Occipital lobe (tissue), 3 donors: ENCODE measurements at places on chromosomes 1 and 21. TPM values are rescaled to one million over a fixed set of nuclear protein-coding genes. Genes with fewer than 3 reads are reported as not detected.

DNA sequence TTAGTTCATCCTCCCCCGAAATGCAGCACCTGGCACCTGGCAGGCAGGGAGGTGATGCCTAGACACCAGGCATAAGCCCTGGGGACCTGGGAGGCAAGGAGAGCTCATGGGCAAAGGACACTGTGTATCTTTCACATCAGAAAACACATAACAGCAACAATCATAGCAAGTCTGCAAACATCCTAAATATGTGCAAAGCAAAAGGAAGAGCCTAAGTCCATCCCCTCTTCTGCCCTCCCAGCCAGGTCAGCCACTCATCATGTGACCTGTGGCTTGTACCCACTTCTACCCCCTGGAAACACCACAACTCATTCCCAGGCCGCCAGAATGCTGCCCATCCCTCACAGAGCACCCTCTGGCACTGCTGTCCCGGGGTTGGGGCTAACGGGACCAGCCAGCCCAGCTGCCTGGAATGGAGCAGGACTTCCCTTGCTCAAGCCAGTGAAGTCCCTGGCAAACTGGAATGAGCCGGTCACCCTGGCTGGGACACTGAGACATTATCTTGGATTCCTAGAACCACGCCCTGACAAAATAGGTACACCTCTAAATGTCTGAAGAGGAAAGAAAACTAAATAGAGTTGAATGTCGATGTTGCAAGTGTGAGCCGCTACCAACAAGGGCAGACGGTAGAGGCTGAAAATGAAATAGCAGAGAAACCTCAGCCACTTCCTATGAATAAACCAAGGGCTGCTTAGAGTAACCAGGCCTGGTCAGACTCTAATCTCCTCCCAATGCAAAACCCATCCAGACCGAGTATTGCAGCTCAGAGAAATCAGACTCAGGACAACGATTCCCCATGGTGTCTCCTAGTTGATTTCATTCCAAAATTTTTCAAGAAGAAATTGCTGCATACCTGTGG, 29.4 kb downstream of the TMPRSS2 start:
- DNase-seq = no peak

- no peak for DNase-seq
Observed at GRCh38 chr1:180536821-180537372, 21.9 kb upstream of the OVAAL start.

DNA sequence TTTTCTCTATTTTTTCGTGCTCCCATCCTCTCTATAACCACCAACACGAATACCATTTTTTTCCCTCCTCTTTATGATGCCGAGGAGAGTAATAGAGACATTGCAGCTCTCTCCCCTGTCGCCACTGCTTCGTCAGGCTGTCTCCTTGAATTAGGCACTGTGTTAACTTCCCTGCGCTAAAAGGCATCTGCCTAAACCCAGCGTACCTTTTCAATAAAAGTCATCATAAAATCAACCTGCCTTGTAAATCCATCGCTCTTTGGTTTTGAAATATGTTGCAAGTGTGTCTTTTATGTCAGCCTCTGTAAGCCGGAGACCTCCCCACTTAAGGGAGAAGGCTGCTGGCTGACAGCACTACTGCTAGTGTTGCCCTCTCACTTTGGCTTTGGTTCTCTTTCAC, 8.7 kb downstream of the RNF220 start:
- no peak for DNase-seq

DNA sequence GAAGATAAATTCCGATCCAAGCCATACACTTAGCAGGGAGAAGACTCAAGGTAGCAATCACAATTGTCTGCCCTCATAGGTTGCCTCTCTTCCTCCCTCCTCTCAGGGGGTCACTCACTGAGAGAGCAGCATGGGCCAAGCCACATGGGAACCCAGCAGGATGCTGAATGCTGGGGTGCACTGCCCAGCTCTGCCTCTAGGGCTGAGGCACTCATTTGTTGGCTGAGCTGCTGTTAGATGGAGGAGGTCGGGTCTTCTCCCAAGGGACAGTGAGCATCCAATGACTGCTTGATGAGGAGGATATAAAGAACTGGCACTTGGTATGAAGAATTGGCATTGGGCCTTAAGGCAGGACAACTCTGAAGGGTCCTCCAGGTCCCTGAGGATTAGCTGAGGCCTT, 418.8 kb downstream of the SIPA1L2 start:
- no peak for DNase-seq

DNA sequence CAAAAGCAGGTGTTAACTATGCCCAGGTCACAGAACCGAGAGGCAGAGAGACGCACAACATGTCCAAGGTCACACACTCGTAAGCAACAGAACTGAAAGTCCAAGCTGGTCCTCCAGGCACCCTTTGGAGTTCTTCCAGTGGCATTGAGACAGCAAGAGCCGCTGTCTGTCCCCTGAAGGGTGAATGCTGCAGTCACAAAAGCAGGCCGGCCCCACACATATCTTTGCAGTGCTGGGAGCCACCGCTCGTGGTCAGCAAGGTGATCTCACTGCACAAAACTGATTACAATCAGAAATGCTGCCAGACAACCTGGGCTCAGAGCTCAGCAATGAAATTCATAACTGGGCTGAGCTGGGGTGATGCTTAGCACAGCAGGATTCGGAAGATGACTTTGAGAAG, 47.4 kb upstream of the RAB4A start:
- DNase-seq = no peak

DNA sequence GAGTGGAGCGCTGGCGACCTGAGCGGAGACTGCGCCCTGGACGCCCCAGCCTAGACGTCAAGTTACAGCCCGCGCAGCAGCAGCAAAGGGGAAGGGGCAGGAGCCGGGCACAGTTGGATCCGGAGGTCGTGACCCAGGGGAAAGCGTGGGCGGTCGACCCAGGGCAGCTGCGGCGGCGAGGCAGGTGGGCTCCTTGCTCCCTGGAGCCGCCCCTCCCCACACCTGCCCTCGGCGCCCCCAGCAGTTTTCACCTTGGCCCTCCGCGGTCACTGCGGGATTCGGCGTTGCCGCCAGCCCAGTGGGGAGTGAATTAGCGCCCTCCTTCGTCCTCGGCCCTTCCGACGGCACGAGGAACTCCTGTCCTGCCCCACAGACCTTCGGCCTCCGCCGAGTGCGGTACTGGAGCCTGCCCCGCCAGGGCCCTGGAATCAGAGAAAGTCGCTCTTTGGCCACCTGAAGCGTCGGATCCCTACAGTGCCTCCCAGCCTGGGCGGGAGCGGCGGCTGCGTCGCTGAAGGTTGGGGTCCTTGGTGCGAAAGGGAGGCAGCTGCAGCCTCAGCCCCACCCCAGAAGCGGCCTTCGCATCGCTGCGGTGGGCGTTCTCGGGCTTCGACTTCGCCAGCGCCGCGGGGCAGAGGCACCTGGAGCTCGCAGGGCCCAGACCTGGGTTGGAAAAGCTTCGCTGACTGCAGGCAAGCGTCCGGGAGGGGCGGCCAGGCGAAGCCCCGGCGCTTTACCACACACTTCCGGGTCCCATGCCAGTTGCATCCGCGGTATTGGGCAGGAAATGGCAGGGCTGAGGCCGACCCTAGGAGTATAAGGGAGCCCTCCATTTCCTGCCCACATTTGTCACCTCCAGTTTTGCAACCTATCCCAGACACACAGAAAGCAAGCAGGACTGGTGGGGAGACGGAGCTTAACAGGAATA, 4.2 kb downstream of the TFAP2E start:
- DNase-seq = no peak

GRCh38 chr21:36209626-36210171, 53.1 kb downstream of the DOP1B start:
- peak; percentile 16 for DNase-seq

DNA sequence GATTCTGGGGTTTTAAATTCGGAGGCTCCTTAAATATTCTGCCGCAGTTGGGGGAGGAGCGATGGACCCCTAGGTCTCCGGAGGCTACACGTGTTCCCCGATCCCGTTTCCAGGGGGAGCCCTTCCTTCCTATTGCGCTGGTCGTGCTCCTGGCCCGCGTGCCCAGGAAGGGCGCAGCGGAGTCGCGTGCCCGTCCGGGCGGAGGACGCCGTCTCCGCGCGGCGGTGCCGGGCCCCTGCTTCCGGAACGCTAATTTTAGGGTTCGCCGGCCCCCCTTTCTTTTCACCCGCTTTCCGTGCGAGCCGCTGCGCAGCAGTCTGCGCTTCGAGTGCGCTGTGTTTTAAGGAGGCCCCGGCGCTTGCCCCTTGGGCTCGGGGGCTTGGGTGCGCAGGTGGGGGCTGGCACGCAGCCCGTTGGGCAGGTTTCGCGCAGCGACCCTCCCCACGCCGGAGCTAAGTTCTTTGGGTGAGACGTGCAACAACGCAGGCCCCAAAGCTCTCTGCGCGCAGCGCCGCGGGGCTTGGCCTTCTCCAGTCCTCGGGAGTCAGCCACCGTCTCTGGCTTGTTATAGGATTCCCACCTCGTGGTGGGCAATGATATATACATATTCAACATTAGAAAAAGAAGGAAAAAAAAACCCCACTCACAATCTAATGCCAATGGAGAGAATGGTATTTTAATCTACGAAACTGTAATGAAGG, 43.5 kb upstream of the DNAJC6 start:
- peak; percentile 43 for DNase-seq

DNA sequence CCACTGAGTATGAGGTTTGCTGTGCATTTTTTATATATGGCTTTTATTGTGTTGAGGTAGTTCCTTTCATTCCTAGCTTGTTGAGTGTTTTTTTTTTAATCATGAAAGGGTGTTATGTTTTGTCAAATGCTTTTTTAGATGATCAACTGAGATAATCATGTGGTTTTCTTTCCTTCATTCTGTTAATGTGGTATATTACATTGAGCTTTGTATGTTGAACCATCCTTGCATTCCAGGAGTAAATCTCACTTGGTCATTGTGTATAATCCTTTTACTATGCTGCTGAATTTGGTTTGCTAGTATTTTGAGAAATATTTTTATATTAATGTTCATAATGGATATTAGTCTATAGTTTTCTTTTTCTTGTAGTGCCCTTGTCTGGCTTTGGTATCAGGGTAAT, 11.1 kb upstream of the ZBTB40 start:
- DNase-seq = no peak

DNA sequence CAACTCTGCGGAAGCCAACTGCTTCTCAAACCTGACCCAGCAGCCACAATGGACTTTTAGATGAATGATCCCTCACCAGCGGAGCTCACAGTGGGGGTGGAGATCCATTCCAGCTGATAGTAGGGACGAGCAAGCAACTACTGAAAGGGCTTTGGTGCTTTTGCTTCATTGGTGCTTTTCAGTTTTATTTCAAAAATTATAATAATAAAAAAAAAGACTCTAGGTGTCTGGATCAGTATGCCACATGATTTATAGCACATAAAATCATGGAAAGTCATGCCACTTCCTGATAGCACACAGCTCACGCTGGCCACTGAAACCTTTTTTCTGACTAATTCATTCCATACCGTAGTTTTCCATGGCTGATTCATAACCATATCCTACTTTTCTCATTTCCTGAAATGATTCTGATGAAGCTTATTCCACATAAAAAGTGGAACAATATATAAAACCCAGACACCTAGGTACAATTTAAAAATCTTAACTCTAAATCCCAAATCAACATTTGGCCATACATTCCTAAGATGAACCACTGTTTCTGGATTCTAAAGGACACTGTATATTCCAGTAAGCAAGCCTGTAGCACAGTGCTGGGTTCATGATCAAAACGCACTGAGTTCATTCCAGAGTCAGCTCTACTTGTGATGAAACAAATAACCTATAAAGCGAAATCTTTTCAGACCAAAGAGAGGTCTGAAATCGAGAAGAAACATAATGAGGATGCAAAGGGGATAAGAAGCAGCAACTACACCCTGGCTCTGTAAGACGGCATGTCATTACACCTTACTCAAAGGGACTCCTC, 41.3 kb upstream of the KCNE1 start:
- DNase-seq = no peak

GRCh38 chr1:63753591-63753990, 20.2 kb upstream of the ROR1 start:
- DNase-seq = no peak

- DNase-seq = no peak
Observed at GRCh38 chr21:45104560-45104959, 30.2 kb downstream of the ADARB1 start.

DNA sequence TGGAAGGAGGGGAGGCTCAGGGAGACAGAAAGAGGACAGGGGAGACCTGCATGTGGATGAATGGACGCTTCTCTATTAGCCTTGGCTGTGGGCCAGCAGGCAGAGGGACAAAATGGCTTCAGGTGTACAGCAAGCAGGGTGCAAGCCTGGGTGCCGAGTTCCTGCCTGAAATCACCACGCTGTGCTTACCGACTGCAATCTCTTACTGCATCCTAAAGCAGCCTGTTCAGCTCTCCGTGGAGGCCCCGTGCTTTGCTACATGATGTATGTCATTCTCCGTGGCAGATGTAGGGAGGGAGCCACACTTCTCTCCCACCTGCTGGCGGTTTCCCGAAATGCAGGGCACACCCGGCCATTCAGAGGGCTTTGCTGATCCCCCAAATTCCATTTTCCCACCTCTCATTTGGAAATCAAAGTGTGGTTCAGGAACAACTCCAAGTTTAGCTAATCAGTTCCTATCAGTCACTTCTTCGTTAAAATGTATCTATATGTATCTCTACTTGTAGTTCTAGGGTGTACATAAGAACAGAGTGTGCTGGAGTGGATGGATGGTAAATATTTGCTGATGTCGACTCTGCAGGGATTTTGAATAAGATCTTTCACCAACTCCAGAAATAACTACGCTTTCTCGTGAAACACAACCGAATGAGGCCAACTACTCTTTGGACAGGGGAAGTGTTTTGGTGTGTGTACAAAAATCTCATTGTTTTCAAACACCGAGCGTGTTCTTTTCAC, 122.3 kb upstream of the BACE2 start:
- no peak for DNase-seq

DNA sequence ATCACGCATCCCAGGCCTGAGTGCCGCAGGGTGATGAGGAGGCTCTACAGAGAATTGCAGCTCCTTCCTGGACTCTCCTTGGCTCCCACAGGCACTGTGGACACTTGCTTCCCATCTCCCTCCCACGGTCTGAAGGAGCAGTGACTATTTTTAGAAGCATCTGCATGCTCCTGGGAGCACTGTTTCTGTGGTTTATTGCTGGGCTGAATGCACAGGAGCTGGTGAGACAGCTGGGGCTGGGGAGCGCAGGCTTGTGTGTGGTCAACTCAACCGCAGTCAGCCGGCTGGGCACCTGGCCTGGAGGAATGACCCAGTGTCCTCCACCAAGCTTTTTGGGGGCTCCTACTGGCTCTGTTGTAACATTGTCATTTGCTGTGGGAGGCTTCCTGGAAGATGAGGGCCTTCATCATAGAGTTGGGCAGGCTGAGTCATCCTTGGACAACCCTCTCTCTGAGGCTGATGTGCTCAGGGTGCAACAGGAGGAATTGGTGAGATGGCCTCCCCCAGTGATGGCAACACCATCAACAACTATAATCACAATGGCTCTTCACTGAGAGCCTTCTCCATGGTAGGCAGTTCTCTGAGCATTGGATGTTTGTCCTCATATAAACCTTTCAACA, 1.7 kb downstream of the NFASC start:
- DNase-seq = peak; percentile 74

MSH4 gene
- 1.6 TPM for total RNA-seq

GPR61 gene
- 5.3 TPM for total RNA-seq

CLCA1 gene
- 0.16 TPM for total RNA-seq

CFAP74 gene
- total RNA-seq = 0.47 TPM

KCNA3 gene
- 34.3 TPM for total RNA-seq

LAMB3 gene
- 1.7 TPM for total RNA-seq
